ENCODE measurements at places on chromosomes 16 and 17.

GRCh38 chr17:41532947-41533570 lies 5.0 kb upstream of the KRT19 start:
- no peak for DNase-seq

GRCh38 chr17:73474370-73474988 lies 162.7 kb upstream of the CDC42EP4 start:
- no peak for DNase-seq

GRCh38 chr17:72561266-72561665 lies 440.4 kb downstream of the SOX9 start:
- no peak for DNase-seq

DNA sequence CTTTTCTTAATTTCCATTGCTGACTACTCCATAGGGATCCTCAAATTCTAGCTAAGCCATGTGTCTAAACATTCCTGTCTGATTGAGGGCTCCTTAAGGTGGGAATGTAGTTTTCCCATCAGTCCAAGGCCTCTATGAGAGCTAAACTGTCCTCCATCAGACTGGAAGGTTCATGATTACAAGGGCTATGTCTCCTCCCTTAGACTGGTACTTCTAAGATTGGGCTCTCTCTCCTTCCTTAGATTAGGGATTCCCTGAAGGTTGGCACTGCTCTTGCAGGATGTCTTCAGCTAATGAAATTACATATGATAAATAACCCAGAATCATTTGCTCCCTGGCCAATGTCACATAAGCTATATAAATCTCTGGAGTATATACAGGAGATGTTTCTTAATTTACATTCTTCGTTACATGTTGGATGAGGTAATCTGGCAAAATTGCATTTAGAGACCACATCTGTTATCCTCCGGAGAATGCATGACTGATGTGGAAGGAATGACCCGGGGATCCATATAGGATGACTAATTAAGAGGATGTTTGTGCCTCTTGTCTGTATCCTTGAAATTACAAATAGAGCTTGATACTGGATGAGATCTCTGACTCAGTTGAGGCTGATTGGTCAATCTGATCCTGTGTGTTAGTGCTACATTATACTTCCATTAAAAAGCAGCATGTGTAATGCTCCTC lies 14.2 kb downstream of the B4GALNT2 start:
- no peak for DNase-seq

- DNase-seq, result no peak
Observed at GRCh38 chr17:49730785-49731434, 23.1 kb upstream of the SLC35B1 start.

GRCh38 chr17:77516902-77517301 lies 376.1 kb downstream of the SEC14L1 start:
- DNase-seq, result no peak

GRCh38 chr16:523097-523741 lies 4.3 kb upstream of the CAPN15 start:
- DNase-seq, result no peak

DNA sequence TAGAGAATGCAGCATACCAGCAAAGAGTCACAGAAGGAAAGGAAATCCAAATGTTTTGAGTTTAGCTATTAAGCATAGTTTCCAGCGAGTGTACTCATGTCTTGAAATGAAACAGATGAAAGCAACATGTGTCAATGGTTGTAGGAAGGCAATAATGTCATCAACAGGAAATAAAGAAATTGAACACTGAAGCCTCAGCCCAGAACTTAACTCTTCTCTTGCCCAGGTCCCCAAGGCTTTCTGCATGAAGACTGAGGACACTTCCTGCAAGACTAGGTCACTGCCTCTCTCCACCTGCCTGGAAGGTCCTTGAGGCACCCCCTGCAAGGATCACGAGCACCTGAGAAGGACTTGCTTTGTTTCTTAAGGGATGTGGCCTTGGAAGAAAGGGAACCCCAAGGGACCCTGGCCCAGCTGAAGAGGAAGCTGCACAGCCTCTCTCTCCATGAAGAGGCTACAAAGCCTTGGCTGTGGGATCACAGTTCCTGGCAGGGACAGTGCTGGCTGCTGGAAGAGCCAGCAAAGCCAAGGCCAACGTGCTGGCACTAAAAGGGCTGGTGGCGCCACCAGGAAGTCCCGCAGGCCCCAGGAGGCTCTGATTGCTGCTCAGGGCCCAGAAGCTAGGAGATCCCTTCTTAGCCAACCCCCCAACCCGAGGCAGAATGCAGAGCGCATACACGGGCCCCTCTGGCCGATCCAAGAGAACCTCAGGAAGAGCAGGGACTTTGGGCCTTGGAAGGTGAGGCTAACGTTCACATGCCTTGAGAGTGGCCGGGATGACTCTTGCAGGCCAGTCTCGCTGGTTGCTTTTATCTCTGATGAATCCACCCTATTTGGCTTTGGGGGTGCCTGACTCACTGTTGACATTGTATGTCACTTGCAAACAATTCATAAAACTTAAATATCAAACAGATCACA lies 23.4 kb upstream of the AXIN2 start:
- no peak for DNase-seq

Measured in osteocyte (in vitro differentiated cells).